ENCODE measurements at places on chromosomes 5 and 9.

- no peak for DNase-seq
These were observed 50.0 kb downstream of the CRB2 start for GRCh38 chr9:123406016-123406415.

- no peak for DNase-seq
These were observed 429.4 kb downstream of the PIK3R1 start for GRCh38 chr5:68644971-68645370.

GRCh38 chr5:98292496-98292895, 481.0 kb upstream of the RGMB start:
- no peak for DNase-seq

GRCh38 chr9:106621313-106622163, 241.4 kb upstream of the ZNF462 start:
- no peak for DNase-seq

DNA sequence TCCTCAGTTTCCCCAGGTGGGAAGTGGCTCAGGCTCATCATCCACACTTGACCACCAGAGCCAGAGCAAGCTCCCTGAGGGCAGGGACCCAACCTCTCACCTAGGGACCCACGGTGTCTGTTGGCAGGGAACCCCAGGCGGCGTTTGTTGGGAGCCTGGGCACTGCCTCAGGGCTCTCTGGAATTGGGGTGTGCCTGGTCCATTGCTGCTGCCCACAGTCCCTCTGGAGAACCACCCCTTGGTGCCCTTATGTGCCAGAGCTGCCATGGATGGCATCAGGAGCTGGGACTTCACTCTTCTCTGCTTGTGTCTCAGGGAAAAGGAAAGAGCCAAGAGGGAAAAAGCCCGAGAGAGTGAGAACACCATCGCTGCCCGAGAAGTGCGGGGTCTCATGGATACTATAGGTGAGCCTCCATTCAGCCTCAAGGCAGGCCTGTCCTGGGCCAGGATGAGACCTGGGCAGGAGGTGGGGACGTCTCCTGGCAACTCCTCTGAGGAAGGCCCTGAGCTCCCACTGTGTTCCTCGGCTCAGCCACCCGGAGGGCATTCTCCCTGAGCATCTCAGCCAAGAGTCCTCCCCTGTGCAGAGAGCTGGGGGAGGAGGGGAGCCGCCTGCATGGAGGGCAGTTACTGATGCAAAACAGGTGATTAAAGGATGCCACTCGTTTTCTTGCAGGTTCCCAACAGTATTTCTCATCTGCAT, 4.5 kb downstream of the CCDC180 start:
- DNase-seq, result no peak

- DNase-seq, result no peak
These were observed 80.0 kb downstream of the NREP start for GRCh38 chr5:111676926-111677415.
